Muscle of arm (tissue), 14 donors: ENCODE measurements at places on chromosomes 16 and 17. TPM values are rescaled to one million over a fixed set of nuclear protein-coding genes. Genes with fewer than 3 reads are reported as not detected.

- no peak for DNase-seq
Observed at GRCh38 chr17:28944862-28945741, 6.2 kb downstream of the PHF12 start.

DNA sequence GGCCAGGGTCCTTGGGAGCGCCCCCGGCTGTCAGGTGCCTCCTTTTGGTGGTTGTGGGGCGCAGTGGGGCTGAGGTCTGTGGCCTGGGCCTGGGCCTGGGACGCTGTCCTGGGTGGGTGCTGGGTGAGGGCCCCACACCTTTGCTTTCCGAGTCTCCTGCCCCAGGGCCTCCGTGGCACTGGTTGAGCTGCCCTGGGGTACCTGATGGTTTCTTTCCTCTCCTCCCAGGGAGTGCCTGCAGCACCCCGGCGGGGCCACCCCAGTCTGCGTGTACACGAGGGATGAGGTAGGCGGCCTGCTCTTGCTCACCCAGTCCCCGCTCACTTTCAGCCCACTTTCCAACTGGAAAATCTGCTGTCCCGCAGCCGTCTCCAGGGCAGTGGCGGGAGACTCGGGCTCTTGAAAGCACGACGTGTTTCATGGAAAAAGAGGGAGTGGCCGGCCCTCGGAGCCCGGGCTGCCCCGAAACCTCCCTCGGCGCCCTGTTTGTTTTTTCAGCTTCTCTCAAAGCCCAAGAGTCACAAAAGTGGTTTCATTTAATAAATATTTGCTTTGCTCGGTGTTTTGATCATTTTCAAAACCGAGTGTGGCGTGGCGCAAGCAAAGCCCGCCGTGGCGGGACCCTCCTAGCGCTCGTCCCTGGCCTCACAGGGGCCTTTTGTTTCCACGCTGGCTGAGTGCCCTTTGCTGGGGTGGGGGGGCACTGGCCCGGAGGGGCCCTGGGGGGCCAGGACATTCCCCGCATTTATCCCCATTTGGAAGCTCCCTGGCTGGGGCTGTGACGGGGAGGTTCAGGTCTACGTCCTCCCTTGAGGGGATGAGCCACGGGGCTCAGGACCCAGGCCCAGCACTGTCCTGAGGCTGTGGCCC, 17.4 kb downstream of the ASPSCR1 start:
- no peak for DNase-seq

GRCh38 chr17:79071161-79071740, 3.4 kb upstream of the ENGASE start:
- no peak for DNase-seq

KRT31 gene
- polyA plus RNA-seq = 3.5 TPM

CLEC18C gene
- polyA plus RNA-seq = not detected
